Central memory CD8-positive, alpha-beta T cell (primary cell): ENCODE measurements at places on chromosomes 7 and 10.

GRCh38 chr7:77382532-77382931, 33.6 kb downstream of the GSAP start:
- no peaks in the 10 kb centered on the region for H3K27me3 ChIP-seq
- peaks cover 14% of the 10 kb centered on the region for H3K4me1 ChIP-seq
- H3K4me3 ChIP-seq = no peak overlapping the region
- H3K36me3 ChIP-seq = peaks cover 30% of the 10 kb centered on the region

GRCh38 chr10:62178568-62178967, 90.1 kb downstream of the RTKN2 start:
- H3K4me1 ChIP-seq = peaks cover 32% of the 10 kb centered on the region
- no peaks in the 10 kb centered on the region for H3K36me3 ChIP-seq
- H3K27ac ChIP-seq = no peak overlapping the region
- no peak for DNase-seq
- H3K27me3 ChIP-seq = no peaks in the 10 kb centered on the region

DNA sequence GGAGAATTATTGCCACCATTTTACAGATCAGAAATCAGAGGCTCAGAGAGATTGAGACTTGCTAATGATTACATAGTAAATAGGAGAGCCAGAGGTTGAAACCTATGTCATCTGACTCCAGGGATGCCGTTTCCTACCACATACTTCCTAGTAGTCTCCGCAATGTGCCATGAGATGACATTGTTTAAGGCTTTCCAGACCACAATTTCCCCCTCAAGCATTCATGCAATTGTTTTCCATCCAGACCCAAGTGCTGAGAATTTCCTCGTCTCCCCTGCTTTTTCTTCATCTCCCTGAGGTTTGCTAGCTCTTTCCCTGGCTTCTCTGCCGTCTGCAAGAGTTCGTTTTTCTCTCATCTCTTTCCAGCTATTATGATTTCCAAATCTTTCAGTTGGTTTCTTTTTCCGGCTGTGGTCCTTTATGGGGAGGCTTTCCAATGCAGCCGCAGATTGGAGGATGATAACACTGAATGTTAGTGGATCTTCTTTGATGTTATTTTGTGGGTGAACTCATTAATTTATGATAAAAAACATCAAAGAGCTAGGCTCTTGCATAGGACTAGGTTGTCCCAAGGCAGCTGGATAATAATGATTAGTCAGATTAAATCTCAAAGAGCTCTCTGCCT, 6.9 kb upstream of the GOLGA7B start:
- no peak overlapping the region for H3K4me3 ChIP-seq
- no peaks in the 10 kb centered on the region for H3K27me3 ChIP-seq
- no peak for DNase-seq
- no peak overlapping the region for H3K27ac ChIP-seq
- peaks cover 5% of the 10 kb centered on the region for H3K36me3 ChIP-seq
- H3K4me1 ChIP-seq = peaks cover 15% of the 10 kb centered on the region

- H3K27me3 ChIP-seq = no peaks in the 10 kb centered on the region
- no peaks in the 10 kb centered on the region for H3K4me1 ChIP-seq
- H3K36me3 ChIP-seq = no peaks in the 10 kb centered on the region
- H3K27ac ChIP-seq = no peak overlapping the region
- no peak overlapping the region for H3K4me3 ChIP-seq
These were observed 1224.6 kb upstream of the LRRTM3 start for GRCh38 chr10:65701168-65701776.

DNA sequence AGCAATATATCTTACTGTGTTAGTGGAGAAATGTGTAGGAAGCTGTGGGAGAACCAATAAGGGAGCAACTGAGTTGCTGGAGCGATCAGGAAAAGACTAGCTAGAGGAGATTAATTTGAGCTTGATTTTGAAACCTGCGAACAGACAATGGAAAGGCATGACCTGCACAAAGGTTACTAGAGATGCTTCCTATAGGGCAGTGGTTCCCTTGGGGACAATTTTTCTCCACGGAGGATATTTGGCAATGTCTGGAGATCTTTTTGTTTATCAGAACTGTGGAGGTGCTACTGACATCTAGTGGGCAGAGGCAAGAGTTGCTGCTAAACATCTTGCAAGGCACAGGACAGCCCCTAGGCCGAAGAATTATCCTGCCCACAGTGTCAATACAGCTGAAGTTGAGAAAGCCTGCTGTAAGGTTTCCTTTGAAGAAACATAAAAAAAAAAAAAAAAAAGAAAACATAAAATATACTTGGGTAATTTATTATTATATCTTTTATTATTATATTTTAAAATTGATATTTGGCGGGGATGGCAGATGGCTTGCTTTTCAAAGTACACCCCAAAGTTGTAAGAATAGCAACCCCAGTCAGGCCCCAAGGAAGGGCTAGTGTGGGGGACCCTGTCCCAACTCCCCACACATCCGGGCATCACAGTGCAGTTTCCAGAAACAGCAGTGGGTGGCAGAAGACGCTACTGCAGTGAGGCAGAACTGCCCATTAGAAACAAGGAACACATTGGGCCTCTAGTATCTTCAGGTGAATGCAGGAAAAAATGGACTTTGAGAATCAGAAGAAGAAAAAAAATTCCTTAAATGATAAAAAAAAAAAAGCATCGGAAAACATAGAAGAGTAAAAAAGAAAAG, 481.6 kb downstream of the SH2D4B start:
- H3K27ac ChIP-seq = no peak overlapping the region
- no peak overlapping the region for H3K4me3 ChIP-seq
- no peak for DNase-seq
- H3K4me1 ChIP-seq = peaks cover 5% of the 10 kb centered on the region

DNA sequence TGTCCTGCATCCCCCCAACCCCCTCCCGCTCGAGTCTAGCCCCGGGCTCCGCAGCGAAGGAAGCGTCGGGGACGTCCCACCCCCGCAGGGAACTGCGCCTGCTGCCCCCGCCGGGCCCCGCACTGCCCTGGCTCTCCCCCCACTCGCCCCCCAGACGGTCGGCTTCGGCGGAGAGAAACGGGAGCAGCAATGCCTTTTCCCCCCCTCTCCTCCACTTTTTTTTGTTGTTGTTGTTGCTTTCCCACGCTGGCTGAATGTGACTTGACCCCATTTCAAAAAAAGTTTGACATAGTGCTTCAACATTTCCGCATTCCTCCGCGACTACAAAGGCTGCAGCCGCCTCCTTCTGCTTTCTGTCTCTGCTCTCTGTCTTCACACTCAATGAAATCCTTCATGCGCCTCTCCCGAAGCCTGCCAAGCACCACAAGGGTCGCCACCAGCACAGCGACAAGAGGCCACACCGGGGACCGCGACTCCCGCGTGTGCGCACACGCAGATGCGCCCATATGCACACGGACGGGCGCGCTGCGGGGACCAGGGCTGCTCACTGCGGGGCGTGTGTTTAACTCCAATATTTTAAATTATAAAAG, 1.0 kb downstream of the CDK6 start:
- H3K4me3 ChIP-seq = peak overlapping the region; percentile 89
- H3K4me1 ChIP-seq = peaks cover 44% of the 10 kb centered on the region
- peaks cover 22% of the 10 kb centered on the region for H3K36me3 ChIP-seq

GRCh38 chr10:29991382-29991781, 68.0 kb downstream of the JCAD start:
- H3K27me3 ChIP-seq = peaks cover 55% of the 10 kb centered on the region
- H3K36me3 ChIP-seq = no peaks in the 10 kb centered on the region
- DNase-seq = no peak
- H3K4me3 ChIP-seq = no peak overlapping the region

DNA sequence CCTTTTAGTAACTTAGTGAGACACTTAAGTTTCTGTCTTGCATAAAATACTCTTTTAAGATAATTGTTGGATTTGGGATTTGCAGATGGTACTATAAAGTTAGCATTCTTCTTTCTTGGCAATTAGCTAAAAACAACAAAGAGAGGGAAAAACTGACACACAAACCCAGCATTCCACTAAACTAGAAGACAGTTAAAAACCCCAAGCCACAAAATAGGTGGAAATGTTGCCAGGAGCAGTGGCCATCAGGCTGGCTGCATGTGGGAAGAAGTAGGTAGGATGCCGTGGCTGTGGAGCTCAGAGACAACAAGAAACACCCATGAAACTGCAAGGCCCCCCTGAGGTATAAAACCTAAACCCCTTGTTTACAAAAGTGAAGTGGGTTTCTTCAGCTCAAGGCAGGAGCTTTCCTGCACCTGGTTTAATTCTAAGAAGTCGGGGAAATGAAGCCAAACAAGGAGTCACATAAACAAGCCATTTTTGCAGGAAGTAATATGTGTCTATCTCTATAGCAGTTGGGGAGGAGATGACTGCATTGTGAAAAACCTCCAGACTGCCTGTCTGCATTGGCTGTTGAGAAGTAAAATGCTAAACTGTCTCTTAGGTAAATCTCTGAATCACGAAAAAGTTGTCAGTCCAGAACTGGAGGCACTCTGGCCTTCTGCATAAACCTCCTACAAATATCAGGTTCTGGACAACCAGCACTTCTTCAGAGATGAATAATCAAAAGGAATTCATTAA, 9.5 kb downstream of the RAB18 start:
- H3K27ac ChIP-seq = peak overlapping the region; percentile 34
- peaks cover 49% of the 10 kb centered on the region for H3K36me3 ChIP-seq
- peaks cover 68% of the 10 kb centered on the region for H3K4me1 ChIP-seq
- no peaks in the 10 kb centered on the region for H3K27me3 ChIP-seq
- DNase-seq = no peak

DNA sequence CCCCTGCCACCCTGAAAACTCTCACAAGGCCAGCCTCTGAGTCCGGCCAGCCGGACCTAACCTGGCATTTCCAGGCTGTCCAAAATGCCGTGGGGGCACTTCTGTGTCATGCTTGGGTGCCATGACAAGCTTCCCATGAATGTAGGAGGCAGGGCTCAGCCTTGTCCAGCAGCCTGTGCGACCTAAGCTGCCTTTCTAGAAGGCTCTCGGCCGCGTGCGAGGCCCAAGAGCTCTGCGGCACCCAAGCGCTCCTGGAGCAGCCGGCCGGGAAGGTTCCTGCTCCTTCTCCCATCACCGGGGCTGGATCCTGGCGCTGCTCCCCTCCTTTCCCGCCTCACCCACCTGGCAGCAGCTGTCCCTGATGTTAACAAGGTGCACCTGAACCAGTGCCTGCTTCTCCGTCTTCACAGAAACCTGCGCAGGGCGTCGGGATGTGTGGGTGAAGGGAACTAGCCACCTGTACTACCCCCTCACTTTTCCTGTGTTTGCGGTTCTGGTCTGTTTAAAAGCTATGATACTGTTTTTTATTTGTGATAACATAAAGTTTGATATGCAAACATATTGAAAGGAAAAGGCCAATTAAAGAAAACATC, 6.1 kb downstream of the GPER1 start:
- H3K36me3 ChIP-seq = peaks cover 1% of the 10 kb centered on the region
- no peak for DNase-seq
- no peaks in the 10 kb centered on the region for H3K4me1 ChIP-seq
- no peak overlapping the region for H3K4me3 ChIP-seq
- no peaks in the 10 kb centered on the region for H3K27me3 ChIP-seq
- no peak overlapping the region for H3K27ac ChIP-seq

GRCh38 chr10:61329854-61330253, 123.3 kb downstream of the TMEM26 start:
- no peaks in the 10 kb centered on the region for H3K36me3 ChIP-seq
- no peak overlapping the region for H3K4me3 ChIP-seq
